ENCODE measurements at places on chromosomes 3 and 15.

GRCh38 chr3:136672457-136672856 is 79.7 kb downstream of the STAG1 start:
- no peak for DNase-seq

- no peak for DNase-seq
These were observed 17.6 kb upstream of the BCL2A1 start for GRCh38 chr15:79988448-79989117.

DNA sequence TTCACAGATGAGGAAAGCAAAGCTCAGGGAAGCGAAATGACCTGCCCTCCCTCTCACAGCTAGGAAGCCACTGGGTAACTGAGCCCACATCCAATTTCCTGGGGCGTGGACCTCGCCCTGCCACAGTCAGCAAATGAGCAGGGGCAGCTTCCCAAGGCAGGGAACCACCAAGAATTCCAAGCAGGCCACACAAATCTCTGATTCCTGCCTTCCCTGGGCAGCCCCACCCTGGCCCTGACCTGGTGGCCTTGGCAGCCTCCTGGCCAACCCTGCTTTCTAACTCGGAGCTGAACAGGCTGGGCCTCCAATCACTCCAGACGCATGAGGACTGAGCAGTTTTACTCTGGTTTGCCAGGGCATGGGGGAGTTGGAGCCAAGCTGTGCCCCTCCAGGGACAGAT is 203.7 kb upstream of the TLE3 start:
- DNase-seq = no peak

GRCh38 chr3:192864941-192865340 is 52.7 kb downstream of the MB21D2 start:
- DNase-seq = no peak

DNA sequence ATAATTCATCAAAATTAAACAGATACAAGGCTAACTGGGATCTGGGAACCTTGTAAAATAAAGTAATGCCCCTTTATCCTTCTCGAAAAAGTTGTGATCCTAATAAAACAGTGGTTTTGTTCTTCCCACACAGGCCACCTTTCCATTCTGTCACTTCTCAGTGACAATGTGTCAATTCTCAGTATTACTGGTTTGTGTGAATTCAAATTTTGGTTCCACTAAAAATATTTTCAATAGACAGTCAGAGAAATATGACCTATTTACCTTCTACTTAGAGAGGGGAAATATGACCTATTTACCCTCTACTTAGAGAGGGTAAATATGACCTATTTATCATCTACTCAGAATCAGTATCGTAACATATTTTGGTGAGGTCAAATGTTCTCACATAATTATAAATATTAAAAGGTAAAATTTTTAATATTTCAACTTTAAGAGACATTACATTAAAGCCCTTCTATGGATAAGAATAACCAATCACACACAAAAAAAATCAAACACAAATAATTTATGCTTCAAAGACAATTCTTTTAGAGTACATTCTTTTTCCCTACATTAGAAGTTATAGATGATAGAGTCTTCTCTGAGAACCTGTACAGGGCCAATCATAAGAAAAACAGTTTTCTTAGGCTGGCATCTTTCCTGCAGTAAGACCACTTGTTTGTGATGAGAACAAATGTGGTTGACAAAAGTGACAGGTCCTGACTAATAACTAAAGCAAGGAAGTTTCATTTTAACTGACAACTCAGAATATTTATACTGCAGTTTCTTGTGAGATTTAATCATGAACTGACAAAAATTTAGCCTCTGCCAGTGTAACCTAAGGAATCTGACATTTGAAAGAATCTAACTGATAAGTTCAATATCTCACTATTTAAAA is 323.3 kb downstream of the DIPK2A start:
- DNase-seq = no peak

GRCh38 chr15:69194854-69195253 is 34.4 kb downstream of the GLCE start:
- DNase-seq = no peak

DNA sequence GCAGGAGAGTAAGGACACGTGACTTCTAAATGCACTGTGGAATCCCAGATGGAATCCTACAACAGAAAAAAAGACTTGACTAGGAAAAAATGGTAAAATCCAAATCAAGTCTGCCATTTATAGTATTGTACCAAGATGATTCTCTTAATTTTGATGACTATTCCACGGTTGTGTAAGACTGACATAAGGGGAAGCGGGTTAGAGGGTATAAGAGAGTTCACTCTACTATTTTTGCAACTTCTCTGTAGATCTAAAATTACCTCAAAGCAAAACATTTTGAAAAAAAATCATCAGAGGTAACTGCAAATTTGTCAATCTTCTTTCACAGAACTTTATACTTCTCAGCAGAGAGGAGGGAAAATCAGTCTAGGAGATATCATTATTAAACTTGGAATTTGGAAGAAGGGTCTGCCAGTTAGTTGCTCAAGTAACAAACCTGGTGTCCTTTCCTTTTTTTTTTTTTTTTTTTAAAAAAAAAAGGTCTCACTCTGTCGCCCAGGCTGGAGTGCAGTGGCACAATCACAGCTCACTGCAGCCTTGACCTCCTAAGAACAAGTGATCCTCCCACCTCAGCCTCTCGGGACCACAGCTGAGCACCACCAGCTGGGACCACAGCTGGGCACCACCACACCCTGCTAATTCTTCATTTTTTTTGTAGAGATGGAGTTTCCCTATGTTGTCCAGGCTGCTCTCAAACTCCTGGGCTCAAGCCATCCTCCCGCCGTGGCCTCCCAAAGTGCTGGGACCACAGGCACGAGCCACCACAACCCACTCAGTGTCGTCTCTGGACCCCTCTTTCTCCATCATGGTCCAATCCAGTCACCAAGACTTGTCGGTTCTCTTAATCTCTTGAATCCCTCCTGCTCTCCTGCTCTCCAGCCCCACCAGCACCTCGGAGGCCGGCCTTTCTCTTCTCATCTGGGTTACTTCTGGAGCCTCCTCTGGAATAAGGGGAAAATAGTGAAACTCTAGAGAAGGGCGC is 14.9 kb upstream of the HES1 start:
- no peak for DNase-seq

GRCh38 chr3:187122261-187122660 is 17.0 kb downstream of the RPL39L start:
- DNase-seq = no peak

DNA sequence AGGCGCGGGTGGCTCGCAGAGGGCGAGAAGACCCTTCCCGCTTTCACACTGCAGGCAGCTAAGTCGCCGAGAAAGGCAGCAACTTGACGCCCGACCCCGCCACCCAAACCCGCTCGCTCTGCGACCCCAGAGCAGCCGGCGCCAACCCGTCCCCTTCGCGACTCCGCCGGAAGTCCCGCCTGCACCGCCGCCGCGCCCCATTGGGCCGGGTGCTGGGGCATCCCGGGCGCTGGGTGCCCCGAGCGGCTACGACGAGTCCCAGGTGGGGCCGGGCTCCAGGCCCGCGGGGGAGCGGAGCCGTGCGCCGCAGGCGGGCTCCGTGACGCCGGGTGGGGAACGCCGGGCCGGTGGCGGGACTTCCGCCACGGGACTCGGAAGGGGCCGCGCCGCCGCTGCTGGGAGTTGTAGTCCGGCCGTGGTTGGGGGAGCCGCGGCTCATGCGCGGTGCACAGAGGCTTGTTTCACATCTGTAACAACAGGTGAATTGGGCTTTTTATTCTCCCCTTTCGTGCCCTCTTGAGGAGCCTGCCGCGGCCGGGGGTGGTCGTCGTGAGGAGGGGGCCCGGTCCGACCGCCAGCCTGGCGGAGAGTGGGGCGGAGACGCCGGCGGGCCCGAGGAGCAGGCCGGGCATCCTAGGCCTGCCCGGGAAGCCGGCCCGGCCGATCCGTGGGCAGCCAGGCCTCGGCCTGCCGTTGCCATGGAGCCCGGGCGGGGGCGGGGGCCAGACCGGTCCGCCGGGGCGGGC is at the start of gene DHX30:
Gene DHX30, plus strand, starts transcription at position 405 of the 746 bp plus-strand sequence. CDS start 7,546 bp downstream, outside the sequence.
- DNase-seq = peak; percentile 94

DNA sequence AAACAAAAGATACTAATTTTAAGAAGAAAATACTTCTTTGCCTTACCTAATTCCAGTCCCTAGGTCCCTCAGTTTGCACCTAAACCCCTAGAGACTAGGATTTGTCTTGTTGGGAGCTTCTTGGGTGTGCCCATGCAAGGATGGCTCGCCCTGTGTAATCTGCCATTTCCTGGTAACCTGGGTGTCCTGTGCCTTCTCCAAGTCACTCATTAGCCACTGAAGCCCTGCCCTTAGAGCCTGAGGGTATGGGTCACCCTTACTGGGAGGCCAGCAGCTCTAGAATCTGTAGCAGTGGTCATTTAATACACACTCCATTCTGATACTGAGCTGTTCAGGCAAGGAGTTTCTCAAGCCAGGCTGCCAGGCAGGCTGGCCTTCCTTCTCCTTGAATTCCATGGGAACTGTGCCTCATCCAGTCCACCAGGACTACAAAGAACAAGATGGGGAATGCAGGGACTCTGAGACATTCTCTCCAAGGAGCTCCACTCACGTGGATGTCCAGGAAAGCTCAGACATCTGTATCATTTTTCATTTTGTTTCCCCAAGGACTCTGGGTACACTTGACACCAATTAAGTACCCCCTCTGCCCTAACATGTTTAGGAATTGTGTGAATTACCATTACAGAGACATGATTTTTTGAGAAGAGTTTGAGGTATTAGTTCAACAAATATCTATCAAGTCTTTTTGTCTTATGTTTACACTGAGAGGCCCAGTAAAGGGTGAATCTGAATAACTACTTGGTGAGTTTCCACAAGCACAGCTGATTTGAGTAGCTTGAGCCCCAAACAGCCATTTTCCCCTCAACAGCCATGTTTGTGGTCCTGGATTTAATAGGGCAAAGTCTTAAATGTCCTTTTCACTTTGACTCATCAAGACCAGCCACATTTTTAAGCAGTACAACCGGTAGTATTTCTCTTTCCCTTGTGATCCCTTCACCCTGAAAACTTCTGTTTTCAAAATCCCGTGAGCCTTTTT is 52.6 kb downstream of the ARNT2 start:
- no peak for DNase-seq

DNA sequence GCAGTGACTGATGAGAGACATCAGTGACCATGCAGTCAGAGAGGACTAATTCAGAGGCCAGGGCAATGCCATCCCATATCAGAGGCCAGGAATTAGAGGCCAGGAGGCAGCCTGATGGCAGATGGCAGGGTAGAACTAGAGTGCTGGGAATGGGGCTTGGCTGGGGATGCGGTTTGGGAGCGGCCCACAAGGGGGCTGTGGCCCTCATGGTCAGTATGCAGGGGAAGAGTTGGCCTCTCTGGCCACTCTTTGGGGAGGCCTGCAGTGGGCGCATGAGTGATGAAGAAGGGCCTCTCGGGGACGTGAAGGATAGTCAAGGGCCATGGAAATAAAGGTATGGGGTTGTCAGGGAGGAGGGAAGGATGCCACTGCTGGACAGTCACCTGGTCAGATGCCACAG is 101.7 kb downstream of the EEFSEC start:
- no peak for DNase-seq

GRCh38 chr3:109806929-109807328 is 469.6 kb upstream of the DPPA4 start:
- DNase-seq = no peak

GRCh38 chr15:97672586-97672985 is 287.9 kb upstream of the ARRDC4 start:
- no peak for DNase-seq

DNA sequence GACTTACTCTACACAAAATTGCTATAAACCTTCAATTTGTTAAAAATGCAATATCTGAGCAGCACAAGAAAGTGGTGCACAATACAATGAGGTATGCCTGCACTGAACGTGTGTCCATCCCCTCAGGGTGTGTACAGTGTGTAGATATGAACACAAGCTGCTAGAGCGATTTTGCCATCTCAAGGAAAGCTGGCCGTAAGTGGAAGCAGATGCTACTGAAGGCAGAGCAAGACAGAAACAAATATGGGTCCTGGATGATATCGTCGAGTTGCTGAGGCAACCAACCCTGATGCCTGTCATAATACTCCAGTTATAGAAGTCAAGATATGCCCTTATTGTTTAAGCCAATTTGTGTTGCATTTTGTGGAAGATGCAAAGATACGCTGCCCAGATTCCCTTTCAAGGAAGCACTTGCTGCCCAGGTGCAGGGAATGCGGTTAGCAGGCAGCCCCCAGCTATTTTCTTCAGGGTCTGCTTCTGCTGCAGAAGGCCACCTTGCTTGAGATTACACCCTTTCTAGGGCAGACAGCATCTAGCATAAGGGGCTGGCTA is 25.8 kb upstream of the EHHADH start:
- no peak for DNase-seq

DNA sequence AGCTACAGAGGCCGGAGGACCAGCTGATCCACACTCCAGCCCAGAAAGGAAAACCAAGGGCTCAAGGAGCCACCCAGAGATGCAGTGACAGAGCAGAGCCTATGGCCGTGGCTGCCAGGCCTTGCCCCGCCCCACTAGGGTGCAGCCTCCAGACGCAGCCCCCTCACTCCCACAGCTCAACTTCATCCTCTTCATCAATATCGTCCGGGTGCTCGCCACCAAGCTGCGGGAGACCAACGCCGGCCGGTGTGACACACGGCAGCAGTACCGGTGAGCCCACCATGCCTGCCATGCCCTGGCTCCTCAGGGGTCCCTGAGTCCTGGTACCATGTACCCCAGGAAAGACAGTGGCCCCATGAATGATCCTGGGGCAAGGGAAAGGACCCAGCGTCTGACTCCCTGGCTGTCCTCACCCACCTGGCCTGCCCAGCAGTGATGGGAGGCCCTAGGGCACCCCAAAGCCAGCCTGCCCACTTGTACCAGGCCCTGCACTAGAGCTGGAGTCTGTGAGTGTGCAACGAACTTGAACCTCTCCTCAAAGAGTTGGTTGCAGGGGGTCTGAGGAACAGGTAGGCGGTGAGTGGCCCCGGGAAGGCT is 24.2 kb downstream of the PTH1R start:
- DNase-seq = peak; percentile 19

- DNase-seq = no peak
These were observed 63.5 kb upstream of the KLF13 start for GRCh38 chr15:31262901-31263671.

DNA sequence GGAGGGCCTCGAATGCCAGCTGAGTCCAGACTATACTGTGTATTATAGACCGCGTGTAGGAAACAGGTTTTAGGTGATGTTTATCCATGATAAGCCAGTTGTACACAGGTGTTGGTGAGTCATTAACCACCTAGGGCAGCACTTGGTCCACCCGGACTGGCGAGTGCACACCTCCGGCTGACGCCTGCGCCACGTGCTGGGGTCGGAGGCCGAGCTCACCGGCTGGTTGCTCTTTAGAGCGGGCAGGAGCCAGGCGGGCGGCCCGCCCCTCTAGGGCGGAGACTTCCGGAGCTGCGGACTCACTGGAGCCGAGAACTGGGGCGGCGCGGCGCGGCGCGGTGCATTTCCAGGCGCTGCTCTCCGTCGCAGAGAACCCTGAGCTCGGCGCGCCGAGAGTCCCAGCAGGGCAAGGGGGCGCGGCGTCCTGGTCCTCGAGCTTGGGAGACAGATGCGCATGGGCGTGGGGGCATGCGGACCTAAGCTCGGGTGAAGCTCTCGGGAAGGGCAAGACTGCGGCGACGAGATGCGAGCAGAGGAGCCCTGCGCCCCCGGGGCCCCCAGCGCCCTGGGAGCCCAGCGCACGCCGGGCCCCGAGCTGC is at the start of gene ESYT3:
Gene ESYT3, plus strand, starts transcription at position 341 of the 599 bp plus-strand sequence. Its CDS starts 183 bp downstream, at position 524.
- DNase-seq = peak; percentile 85

All from left ventricle myocardium superior (tissue), 1 donor.